NCI-H2107 (cell line): ENCODE measurements at places on chromosomes 1 and 21.

- DNase-seq = peak; percentile 68
Observed at GRCh38 chr1:245512980-245513578, 358.3 kb downstream of the KIF26B start.

- no peak for DNase-seq
Observed at GRCh38 chr1:24506691-24507381, 4.2 kb downstream of the RCAN3 start.

- DNase-seq = no peak
Observed at GRCh38 chr1:2592672-2593071, 6.1 kb downstream of the PRXL2B start.

DNA sequence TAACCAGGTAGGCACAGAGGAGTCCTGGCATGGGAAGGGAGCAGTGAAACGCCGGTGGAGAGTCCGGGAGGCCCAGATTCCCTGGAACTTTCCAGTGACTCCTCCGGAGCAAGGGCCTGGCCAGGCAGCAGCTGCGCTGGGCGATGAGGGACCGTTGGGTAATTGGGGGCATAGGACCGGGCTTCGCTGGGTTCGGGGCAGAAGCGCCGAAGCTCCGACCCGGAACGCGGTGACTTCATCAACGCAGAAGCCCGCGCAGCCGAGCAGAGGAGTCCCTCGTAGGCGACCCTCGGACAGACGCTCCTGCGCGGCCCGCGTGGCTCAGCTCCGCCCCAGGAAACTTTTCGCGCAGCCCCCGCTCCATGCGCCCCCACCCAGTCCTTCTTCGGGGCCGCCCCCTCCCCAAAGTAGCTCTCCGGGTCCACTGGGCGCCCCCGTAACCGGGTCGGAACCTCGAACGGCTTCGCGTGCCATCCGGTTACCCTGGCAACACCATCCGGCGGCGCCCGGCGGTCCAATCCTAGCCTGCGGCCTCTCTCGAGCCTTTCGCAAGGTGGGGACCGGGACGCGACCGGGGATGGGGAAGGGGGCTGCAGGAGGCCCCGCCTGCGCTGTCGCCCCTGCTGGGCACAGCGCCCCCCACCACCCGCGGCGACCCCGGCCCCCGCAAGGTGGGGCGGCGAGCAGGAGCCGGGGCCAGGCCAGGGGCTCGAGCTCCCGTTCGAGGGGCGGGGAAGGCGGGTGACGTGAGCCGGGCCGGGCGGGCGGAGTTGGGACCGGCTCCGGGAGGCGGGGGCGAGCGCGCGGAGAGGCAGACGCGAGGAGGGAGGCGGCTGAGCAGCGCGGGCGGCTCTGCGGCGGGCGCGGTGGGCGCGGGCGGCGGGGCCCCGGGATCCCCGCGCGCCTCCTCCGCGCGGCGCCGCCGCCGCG lies at the start of gene AJAP1:
AJAP1 (plus strand) TSS at position 814 of the 930 bp plus-strand sequence. CDS start 817 bp downstream, outside the sequence.
- DNase-seq = no peak

DNA sequence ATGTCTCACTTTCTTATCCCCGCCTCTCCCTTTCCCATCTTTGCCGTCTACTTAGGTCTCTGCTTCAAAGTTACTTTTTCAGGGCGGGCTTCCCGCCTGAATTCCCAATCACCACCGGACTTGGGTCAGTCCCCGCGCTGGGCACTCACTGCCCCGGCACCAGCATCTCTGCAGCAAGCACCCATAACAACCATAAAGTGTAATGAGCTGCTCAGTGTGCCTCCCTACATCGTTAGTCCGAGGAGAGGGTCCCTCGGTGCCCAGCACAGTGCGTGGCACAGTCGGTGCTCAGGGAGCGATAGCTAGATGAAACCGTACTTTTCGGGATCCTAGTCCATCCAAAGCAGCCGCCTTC lies 633 bp upstream of the CTPS1 start:
- no peak for DNase-seq

- DNase-seq = no peak
Observed at GRCh38 chr1:7403265-7404045, 367.6 kb upstream of the VAMP3 start.

DNA sequence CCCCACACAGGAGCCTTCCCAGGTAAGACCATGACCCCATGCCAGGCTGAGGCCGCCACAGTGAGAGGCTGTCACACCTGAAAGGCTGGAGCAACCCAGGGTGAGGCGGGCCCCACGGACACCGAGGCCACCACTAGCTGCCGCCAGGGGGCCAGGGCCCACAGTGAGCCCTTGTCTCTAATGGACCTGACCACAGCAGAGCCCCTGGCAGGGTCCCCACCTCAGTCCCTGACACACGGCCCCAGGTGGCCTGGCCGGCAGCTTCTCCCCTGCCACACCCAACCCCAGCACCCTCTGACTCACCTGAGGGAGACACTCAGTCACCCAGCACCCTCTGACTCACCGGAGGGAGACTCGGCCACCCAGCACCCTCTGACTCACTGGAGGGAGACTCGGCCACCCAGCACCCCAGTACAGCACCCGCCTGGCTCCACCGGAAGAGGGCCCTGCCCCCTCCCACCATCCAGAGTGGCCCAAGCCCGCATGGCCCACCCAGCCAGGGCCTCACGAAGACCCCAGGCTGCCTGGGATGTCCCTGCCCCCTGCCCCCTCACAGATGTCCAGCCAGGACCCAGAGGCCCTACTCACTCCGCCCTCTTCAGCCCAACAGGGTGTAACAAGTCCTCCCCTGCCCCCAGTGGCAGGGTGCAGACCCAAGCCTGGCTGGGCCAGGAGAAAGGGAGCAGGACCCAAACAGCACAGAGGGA lies 4.4 kb downstream of the DVL1 start:
- no peak for DNase-seq

- DNase-seq = no peak
Observed at GRCh38 chr1:205061227-205061626, 18.2 kb downstream of the CNTN2 start.
